ENCODE measurements at places on chromosomes 6 and 20.

DNA sequence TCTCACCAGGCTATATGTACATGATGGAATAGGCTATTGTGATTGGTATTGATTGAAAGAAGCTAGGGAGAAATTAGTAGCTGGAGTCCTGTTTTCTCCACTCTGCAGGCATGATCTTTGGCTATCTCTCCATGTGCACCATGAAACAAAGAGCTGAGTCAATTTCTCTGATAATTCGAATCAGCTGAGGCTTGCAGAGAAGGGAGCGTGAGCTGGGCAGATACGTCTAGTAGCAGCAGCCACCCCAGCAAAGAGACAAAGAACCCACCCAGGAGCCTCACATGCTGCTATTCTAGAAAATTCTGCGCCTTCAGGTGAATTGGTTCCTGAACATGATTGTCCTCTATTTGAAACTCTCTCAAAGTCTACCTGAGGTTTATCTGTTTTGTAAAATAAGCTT lies 6.9 kb upstream of the SGK1 start:
- DNase-seq: no peak

GRCh38 chr6:166866839-166867637 lies 89.3 kb downstream of the RNASET2 start:
- no peak for DNase-seq

- peak; percentile 67 for DNase-seq
Observed at GRCh38 chr6:145836170-145836569, 21.6 kb upstream of the FBXO30 start.

DNA sequence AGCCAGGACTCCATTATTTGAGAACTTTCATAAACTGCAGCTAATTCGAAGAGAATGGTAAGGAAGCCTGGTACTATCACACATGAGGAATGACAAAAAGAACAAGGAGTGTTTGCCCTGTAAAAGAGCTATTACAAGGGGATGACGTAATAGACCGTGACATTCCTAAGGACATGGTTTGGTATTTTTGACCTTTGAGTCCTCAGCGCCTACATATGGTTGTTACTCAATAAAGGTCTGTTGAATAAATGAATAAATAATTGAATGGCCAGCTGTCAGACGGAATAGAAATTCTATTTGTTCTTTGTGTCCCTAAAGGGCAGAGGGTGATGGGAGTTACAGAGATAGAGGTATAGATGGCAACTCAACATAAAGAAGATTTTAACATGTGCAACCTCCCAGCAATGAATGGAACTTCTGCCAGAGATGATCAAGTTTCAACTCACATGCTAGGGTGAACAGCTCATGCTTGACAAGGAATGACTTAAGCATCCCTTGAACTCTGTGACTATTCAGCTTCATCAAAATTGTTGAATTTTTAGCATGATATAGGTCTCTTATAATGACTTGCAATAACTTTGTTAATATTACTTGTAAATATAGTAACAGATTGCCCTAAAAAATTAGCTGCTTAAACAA lies 115.4 kb downstream of the TENT5A start:
- DNase-seq: no peak

- no peak for DNase-seq
Observed at GRCh38 chr6:52210227-52210626, 24.1 kb downstream of the IL17A start.

DNA sequence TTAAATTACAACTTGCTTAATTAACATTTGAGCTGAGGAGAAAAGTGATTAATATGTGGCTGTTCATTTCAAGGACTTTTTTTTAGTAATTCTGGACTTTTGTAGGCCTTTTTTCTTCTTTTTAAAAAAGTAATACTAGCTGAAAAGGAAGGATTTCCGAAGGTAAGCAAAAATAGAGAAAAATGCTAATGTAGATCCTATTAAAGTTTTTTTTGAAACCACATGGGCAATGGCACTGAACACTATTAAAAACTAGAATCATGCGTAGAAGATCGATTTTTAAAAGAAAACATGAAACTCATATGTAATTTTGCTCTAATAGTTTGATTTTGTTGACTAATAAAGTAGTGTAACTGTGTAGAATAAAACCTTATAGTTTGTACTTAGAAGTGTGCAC lies 2.4 kb downstream of the BAG2 start:
- no peak for DNase-seq

- no peak for DNase-seq
Observed at GRCh38 chr6:107460083-107460631, 793 bp upstream of the PDSS2 start.

DNA sequence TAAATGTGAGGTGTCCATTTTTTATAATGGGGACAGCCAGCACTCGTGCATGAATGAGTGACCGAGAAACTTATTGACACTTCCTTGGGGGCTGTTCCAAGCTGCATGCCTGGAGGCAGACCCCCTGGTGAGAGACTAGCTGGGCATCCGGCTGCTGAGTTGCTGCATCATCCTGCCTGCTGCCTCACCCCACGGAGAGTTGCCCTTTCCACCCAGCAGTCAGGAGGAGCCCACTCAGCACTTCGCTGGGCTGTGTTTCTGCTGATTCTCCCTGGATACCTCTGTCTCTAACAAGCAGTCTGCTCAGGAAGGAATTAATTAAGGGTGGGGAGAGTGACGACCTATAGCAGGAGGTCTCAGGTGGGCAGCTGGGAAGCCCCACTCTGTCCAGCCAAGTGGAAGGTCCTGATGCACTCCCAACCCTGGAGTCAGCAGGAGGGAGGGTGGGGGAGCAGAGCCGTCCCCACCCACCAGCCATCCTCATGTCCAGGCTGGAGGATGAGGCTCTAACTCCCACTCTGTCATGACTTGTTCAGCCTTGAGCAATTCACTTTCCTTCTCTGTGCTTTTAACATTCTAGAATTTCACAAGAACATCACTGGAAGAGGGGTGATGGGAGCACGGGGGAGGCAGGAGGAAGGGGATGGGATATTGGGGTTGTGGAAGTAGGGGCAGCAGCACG lies 177.3 kb downstream of the LRFN2 start:
- no peak for DNase-seq

- no peak for DNase-seq
Observed at GRCh38 chr20:46142124-46142523, 24.0 kb downstream of the CD40 start.

GRCh38 chr6:117595099-117595923 lies 7.0 kb downstream of the GOPC start:
- DNase-seq: no peak

DNA sequence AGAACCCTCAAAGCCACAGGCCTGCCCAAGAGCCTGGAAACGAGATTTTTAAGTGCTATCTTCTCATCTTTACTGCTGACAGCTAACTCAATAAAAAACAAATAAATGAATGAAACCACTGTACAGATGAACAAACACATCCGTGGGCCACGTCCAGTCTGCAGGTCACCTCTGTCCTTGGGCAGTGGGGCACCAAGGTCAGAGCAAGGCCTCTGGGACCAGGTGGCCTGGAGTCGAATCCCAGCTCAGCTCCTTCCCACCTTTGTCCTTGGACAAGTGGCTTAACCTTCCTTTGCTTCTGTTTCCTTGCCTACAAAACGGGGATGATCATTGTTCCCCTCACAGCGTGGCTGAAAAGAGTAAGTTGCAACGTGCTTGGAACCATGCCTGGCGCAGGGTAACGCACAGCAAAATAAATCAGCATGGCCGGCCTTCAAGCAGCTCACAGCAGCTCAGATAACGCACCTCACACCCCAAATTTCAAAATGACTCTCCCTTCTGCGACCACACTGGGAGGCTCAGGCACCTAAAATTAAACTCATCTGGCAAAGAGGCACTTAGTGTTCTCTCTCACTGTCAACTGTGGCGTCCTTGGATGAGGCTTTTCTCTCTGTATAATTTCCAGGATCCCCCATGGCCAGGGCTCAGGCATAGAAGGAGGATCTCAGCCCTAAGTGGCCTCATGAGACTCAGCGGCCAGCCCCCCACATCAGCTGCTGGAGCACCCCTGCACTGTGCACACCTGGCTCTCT lies 35.7 kb downstream of the RRBP1 start:
- DNase-seq: no peak

- DNase-seq: no peak
Observed at GRCh38 chr6:54624216-54624615, 222.4 kb upstream of the FAM83B start.

DNA sequence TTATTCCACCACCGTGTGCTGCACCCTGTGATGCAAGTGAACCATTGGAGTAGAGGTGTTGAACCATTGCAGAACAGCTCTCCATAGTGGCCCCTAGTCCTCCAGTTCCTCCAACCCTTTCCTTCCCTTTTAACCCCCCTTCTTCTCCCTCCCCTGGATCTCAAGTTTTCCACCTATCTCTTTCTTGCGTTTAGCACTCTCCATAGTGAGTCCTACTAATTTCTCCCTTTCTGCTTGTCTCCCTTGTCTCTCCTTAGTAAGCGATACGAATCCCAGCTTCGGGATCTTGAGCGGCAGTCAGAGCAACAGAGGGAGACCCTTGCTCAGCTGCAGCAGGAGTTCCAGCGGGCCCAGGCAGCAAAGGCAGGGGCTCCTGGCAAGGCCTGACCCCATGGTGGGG lies 1.1 kb downstream of the PFDN6 start:
- DNase-seq: no peak

- peak; percentile 79 for DNase-seq
Observed at GRCh38 chr6:165799391-165800153, 136.5 kb upstream of the PDE10A start.

DNA sequence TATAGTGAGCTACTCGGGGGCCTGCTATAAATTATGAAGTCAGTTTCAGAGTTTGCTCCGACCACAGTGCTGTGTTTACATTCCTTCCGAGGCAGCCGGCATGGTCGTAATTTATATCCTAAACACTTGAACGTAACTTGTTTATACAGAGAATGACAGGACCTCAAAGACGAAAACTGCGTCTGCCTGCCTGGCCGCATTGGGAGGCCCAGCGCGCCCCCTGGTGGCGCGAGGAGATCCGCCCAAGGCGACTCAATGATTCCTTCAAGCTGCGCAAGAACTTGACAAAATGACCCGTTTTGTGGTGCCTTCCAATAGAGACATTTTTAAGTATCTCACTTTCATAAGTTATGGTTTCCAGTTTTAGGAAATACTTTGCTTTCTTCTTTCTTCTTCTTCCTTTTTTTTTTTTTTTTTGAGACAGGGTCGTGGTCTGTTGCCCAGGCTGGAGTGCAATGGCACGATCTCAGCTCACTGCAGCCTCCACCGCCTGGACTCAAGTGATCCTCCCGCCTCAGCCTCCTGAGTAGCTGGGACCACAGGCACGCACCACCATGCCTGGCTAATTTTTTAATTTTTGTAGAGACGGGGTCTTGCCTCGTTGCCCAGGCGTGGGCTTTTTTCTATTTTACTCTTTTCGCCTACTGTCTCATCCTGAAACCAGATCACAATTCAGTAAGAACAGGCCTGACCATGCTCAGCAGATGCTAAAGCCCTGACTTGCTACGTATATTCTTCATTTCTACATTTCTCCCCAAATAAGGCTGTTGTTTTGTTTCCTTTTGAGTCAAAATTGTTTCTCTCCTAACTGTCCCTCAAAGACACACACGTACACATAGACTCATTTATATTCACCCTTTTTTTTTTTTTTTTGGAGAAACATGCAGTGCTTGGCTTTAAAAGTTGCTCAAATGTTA lies 7.8 kb downstream of the FOXF2 start:
- DNase-seq: peak; percentile 80

DNA sequence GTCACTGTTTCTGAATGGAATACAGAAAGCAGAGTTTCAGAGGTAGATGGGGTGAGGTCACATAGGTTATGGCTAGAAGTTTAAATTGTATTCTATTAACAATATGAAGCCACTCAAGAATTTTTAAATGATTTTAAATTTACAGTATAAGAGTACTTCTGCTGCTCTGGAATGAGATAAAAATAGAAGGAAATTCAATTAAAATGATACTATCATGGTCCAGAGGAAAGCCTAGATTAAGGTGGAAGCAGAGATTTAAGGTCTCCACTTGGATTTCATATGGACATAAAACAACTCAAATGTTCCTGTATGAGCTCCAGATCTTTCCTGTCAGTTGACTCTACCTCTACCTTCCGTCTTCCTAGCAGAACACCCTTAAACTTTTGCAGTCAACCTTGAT lies 68.6 kb downstream of the REV3L start:
- DNase-seq: no peak

DNA sequence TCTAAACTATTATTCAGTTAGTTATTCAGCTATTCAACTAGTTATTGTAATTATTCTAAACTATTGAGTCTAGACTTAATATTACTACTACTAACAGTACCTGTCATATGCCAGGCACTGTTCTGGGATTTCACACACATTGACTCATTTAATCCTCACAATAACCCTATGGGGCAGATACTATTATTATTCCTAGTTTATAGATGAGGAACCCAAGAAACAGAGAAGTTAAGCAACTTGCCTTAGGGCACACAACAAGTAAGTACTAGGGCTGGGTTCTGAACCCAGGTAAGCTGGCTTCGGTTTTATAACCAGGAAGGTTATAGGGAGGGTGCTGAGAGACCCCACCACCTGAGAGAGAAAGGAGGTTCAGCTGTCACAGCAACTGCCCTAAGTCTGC lies 7.8 kb downstream of the TEAD3 start:
- DNase-seq: no peak

GRCh38 chr6:130132286-130132701 lies 90.5 kb downstream of the SAMD3 start:
- DNase-seq: no peak

DNA sequence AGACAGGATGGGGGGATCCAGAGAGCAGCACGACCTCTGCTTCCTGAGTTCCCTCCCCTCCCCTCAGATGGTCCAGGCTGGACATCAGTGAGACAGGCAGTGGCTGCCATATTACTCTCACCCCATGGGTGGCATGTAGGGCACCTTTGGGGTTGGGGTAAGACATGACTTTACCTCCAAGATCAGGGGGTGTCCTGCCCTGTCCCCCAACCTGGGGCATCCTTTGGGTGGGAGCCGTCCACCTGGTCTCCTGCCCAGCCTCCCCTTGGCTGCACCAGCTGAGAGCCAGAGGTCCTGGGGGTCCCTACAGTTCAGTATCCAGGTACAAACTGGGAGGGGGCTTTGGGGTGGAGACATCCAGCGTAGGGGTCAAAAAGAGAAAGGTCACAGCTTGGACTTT lies 48.7 kb upstream of the SLCO4A1 start:
- DNase-seq: no peak

- DNase-seq: no peak
Observed at GRCh38 chr20:46581391-46581790, 30.9 kb upstream of the OCSTAMP start.

- no peak for DNase-seq
Observed at GRCh38 chr6:134585517-134585873, 267.6 kb upstream of the SGK1 start.

DNA sequence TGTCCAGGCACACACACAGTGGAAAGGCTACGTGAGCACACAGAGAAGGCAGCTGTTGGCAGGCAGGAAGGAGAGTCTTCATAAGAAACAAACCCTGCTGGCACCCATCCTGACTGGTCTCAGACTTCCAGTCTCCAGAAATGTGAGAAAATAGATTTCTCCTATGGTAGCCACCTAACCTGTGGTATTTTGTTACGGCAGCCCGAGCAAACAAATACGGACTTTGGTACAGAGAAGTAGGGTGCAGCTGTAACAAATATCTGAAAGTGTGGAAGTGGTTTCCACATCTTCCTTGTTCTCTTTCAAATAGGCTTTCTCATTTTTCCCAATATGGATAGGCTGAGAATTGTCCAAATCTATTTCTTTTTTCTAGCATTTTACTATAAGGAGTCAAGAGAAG lies 94.6 kb downstream of the ADGB start:
- DNase-seq: no peak

- peak; percentile 22 for DNase-seq
Observed at GRCh38 chr6:7219310-7219709, 93.7 kb downstream of the SSR1 start.

GRCh38 chr6:1325461-1326309 lies 13.8 kb downstream of the FOXQ1 start:
- no peak for DNase-seq

- DNase-seq: no peak
Observed at GRCh38 chr6:156383059-156383458, 394.1 kb upstream of the ARID1B start.
